GM20000 (cell line): ENCODE measurements at places on chromosomes 1 and 21.

DNA sequence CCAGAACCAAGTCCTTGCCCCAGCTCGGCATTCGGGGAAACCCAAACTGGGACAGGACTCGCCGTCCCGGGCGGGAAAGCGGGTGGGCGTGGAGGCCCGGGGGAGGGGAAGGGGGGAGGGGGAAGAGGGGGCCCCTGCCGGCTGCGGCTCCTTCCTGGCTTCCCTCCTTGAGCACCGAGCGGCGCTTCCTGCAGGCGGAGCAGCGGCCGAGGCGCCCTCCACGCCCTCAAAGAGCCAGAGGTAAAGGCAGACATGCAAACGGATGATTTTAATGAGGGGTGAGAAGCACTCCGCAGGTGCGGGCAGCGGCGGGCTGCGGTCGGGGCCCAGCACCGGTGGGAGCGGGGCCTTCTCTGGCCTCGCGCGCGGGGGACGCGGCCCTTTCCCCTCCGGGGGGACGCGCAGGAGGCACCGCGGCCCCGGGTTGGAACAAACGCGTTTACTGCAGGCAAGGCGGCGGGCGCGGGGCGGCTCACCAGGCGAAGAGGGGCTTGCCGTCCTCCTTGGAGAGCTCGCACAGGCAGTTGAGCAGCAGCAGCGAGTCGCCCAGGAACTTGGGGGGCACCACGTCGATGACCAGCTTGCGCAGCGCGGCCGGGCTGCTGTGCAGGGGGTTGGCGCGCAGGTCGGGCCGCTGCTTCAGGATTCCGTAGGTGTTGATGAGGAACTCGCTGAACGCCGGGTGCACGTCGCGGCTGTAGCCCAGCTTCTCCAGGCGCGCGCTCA lies 5.7 kb upstream of the FTCD start:
- DNase-seq: no peak

DNA sequence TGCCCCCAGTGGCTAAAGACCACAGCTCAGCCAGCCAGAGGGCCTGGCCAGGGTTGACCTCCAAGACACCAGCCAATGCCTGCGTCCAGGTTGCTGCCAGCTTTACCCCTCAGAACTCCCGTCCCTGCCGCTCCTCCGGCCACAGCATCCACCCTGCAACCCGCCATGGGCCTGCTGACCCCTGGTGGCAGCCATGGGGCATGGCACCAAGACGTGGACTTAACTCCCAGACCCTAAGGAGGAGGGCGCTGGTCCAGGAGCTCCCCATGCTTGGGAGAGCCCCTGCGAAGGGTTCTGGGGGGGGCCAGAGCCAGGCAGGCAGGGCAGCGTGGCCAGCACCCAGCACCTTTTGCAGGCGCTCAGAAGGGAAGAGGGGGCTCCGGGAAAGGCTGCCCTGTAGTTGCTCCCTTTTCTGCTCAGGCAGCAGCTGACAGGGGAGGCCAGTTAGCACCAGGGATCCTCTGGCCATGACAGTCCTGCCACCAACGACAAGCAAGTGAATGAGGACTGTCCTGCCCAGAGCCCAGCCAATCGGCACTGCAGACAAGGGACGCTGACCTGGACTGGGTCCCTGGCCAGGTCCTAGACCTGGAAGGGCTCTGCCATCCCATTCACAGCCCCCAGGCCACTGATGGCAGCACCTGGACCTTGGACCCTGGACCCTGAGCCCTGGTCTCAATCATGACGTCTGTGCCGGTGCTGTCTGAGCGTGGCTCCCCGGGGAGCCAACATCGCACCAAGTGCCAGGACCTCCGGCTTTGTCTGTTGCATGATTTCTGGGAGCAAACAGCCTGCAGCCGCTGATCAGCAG lies 246.2 kb downstream of the NPHP4 start:
- peak; percentile 84 for DNase-seq

GRCh38 chr1:157288006-157288405 lies 149.8 kb upstream of the ETV3 start:
- DNase-seq: no peak

GRCh38 chr1:239261521-239261920 lies 124.8 kb upstream of the CHRM3 start:
- no peak for DNase-seq

- DNase-seq: no peak
Measured at GRCh38 chr1:65247419-65248359, 61.7 kb upstream of the DNAJC6 start.

- DNase-seq: no peak
Measured at GRCh38 chr1:21072721-21073120, 104.0 kb downstream of the EIF4G3 start.

DNA sequence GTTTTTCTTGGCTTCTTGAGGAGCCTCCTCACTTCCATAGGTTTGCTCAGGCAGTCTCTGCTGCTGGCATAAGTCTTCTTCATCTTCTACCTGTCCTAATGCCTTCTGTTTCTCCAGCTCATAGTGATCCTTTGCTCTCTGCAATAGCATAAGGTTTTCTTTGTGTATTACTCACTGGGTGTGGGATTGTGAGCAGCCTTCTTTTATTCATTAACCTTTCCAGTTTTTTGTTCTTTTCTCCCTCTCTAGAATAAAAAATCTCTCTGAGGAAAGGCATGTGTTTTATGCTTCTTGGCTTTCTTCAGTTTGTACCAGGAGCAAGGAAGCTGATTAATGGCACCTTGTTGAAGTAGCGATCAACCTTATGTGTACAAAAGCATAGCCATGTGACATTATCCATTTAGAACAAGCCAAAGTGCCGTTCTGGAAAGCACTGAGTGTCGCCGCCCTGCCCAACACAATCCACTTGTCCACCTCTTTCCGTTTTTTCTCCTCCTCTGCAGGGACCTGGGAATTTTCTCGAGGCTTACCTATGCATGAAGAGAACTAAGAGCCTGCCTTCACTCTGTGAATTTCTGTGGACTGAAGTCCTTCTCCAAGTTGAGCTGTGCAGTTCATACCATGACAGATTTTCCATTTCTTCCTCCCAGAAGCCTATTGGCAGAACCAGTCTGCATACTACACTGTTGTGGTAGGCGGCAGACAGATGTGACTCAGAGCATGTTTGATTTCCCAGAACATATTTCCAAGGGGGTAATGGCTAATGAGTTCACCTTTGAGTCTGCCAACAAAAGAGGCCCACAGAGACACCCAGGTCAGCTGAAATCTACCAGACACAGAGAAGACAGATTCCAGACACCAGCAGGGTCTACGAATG lies 39.0 kb downstream of the DPT start:
- no peak for DNase-seq

GRCh38 chr1:92929461-92929860 lies 31.8 kb downstream of the DIPK1A start:
- peak; percentile 19 for DNase-seq

- no peak for DNase-seq
Measured at GRCh38 chr1:89566761-89567174, 42.1 kb downstream of the LRRC8B start.

GRCh38 chr1:26702680-26703038 lies 6.8 kb downstream of the ARID1A start:
- DNase-seq: no peak

DNA sequence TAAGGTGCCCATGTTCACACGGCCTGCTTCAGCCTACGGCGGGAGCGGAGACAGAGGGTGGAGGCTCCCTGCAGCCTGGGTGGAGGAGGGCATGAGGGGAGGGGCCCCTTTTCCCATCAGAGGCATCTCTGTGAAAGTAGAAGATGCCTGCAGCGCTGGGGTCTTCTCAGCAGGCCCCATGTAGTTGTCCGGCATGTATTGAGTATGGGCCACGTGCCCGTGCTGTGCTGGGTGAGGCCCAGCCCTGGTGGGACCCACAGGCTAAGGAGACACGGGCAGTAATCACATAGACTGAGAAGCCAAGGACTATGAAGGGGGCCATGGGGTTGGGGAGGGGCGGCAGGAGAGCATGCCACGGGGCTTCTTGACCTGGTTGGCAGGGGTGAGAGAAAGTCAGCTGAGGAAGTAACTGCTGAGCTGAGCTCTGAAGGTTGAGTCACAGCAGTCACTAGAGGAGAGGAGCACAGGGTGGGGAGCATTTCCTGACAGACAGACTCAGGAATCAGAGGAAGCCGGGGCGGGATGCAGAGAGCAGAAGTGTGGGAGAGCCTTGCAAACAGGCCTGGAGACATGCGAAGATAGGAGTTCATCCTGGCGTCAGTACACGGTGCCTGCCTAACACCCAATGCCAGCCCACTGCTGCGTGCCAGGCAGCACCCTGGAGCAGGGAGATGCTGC lies 21.6 kb downstream of the PSEN2 start:
- no peak for DNase-seq

- no peak for DNase-seq
Measured at GRCh38 chr1:72366466-72366865, 84.1 kb upstream of the NEGR1 start.

DNA sequence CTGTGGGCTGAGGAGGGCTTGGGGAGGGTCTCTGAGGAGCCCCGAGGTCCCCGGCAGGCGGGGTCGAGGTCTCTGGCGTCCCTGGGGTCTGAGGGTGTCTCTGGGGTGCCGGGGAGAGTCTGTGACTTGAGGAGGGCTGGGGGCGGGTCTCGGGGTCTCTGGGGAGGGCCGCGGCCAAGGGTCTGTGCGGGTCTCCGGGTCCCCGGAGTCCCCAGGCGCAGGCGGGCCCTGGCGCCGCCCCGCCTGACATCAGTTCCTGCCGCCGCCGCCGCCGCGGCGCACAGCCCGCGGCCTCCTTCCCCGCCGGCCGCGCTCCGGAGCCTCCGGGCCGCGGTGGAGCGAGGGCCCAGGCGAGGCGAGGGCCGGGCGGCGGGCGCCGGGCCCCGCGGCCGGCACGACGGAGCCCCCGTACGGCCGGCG lies at the start of gene PLEKHM2:
Gene PLEKHM2 (plus strand): TSS at position 279 of the 420 bp plus-strand sequence. CDS start 239 bp downstream, outside the sequence.
- DNase-seq: peak; percentile 91

- no peak for DNase-seq
Measured at GRCh38 chr1:31425301-31426081, 12.5 kb downstream of the SERINC2 start.

GRCh38 chr1:157993147-157993917 lies at the start of gene KIRREL1:
KIRREL1 (plus strand) TSS chr1:157993645; CDS start chr1:157993677, 32 bp downstream.
- DNase-seq: peak; percentile 42
